Stimulated activated CD8-positive, alpha-beta memory T cell treated with anti-CD3 and anti-CD28 coated beads, Interleukin-7, amount 100 ng/mL, for 1 hour (primary cell): ENCODE measurements at places on chromosomes 7 and 10.

GRCh38 chr10:118971187-118971586, 58.3 kb upstream of the NANOS1 start:
- DNase-seq: no peak

GRCh38 chr10:69749178-69750010, 52.3 kb upstream of the COL13A1 start:
- DNase-seq: no peak

DNA sequence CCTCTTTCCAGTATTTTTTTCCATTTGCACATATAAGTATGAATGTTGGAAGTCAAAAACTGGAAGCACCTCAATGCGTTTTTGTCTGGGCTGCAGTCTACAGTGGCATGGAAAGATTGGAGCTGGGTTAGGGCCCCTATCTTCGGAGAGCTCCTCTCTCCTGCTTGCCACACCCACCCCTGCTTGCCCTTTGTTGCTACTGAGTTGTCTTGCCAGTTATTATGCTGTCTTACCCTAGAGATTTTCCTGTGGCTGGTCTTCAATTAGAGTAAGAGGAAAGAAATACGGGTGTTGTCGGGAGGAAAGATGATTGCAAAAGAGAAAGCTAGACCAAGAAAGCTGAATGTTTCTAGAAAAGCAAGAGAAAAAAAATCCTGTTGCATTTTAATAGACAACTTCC, 228.9 kb upstream of the CELF2 start:
- DNase-seq: no peak

- DNase-seq: no peak
These were observed 22.7 kb upstream of the IKZF1 start for GRCh38 chr7:50281680-50282445.

GRCh38 chr10:96512524-96513304, 1.0 kb downstream of the TLL2 start:
- no peak for DNase-seq

- no peak for DNase-seq
These were observed 180.6 kb upstream of the AGK start for GRCh38 chr7:141370650-141371049.

DNA sequence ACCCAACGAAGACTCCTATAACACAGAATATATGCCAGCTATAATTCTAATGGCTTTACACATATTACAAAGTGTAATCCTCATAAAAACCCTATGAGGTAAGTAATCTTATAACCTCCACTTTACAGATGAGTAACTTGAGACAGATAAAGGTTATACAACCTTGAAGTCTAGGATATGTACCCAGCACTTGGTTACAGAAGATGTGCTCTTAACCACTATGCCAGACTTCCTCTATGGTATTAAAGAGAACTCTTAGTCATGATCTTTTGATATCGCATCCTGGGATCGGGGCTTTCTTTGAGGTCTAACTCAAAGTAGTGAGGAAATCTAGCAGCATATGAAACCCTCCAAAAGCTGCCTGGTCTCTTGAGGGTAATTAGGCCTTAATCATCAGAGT, 319.2 kb upstream of the LRRN3 start:
- DNase-seq: no peak

DNA sequence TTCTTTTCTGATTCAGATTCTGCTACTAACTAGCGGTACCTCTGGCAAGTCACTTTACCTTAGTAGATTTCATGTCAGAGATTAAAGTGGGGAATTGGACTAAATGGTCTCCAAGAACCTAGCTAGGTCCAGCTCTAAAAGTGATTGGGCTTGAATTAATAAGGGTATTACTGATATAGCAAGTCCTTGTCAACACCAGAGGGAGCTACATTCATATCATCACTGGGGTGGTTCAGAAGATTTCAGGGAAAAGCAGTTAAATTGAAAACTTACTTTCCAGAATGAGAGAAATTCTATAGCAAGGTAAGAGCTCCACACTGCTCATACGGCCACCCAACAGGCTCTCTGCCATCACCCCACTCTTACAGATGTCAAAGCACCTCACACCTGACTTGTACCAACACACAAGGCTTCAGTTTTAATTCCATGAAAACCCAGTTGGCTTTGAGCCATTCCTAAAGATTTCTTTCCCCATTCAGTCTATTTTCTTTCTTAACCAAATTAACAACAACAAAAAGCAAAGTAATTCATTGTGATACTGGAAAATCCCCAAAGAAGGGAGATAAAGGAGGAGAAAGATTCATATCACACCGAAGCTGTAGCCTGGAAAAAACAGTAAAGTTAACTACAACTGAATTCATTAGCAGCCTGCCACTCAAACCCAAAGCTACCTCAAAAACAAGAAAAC, 38.0 kb upstream of the SPOCK2 start:
- DNase-seq: no peak

DNA sequence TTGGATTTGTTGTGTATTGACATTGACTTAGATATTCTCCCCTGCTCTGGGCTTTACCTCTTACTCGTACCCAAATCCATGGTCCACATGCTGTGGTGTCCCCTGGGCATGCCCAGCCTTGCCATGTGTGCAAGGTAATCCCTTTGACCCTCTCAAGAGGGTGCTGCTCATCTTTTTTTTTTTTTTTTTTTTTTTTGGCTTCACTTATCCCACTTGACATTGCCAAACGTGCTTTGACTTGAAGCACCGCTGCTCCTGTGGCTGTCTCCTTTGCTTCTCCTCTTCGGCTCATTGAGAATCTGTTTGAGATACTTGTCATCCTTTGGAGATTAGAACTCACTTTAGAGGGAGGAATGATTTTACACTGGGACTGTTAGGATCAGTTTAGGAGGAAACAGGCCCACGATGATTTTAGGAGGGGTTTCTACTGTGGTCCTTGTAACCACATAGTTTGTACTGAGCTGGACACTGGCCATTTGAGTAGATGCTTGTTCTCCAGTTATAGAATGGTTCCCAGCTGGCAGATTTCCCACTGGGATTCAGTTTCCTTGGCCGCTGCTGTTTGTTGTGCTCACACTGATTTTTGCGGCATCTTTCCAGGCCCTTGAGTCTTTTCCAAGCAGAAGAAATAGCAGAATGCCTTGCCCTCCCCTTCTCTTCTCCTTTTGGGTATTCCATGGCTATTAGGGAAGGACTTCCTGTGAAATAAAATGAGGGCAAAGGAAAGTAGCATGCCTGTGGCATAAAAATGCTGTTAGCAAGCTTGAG, 184.8 kb downstream of the AUTS2 start:
- no peak for DNase-seq

GRCh38 chr7:113143486-113144257, 25.3 kb upstream of the SMIM30 start:
- DNase-seq: no peak

- DNase-seq: no peak
These were observed 256.2 kb downstream of the SDHAF3 start for GRCh38 chr7:97373736-97374135.

- DNase-seq: no peak
These were observed 13.3 kb downstream of the SLC37A3 start for GRCh38 chr7:140384894-140385545.

- no peak for DNase-seq
These were observed 548 bp downstream of the AGAP3 start for GRCh38 chr7:151086802-151087244.

GRCh38 chr10:95236068-95236903, 42.2 kb downstream of the ACSM6 start:
- no peak for DNase-seq

- no peak for DNase-seq
These were observed 37.5 kb upstream of the ANK3 start for GRCh38 chr10:60427148-60427547.

- DNase-seq: no peak
These were observed 125.8 kb downstream of the ELMO1 start for GRCh38 chr7:37322831-37323230.

DNA sequence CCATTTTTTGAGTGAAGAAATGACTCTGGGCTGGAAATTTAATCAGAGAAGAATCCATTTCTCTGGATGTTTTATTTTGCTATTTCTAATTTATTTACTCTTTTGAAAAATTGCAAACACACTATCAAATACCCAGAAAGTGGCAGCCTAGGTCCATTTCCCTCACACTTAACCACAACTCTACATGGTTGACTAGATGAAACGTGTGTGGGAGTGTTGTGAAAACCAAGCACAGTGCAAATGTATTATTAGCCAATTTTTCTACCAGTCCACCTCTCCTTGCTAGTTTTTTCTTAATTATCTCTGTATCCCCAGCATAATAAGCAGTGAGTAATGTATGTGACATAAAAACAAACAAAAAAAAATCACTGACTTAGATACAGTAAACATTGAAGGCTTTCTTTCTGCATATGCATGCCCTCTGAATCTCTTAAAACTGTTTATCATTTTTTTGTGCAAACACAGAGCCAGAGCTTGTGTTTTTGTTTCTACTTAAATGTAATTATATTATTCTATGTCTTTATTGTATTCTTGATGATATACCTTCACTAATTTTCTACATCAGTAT, 30.9 kb downstream of the SCIN start:
- DNase-seq: no peak

GRCh38 chr10:102090772-102091171, 25.6 kb downstream of the HPS6 start:
- no peak for DNase-seq

DNA sequence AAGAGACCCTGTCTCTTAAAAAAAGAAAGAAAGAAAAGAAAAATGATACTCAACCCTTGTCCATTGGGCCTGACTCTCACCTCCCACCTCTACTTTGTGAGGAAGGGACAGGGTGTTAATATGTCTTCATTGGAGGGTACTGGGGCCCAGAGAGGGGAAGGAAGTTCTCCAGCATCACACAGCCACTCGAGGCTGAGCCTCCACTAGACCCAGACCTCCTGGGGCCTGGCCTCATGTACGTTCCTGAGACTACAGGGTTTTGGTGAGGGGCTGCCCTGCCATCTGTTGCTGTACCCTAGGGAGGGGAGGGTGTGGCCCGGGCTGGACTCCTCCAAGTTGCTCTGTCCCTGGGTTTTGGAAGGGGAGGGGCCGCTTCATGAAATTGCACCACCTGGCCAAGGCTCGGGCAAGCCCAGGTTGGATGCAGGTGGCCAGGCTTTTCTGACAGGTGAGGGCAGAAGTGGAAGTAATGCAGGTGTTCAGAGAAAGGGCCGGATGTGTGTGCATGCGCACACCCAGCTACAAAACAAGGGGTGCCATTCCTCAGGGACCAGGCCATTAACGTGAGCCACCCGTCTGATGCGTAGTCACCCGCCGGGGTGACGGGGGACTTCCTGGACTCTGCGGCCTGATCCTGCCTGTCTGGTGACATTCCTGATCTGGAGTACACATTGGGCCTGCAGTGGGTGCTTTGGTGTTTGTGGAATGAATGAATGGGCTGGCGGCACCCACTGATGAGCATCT, 21.7 kb downstream of the GTF2IRD1 start:
- no peak for DNase-seq

DNA sequence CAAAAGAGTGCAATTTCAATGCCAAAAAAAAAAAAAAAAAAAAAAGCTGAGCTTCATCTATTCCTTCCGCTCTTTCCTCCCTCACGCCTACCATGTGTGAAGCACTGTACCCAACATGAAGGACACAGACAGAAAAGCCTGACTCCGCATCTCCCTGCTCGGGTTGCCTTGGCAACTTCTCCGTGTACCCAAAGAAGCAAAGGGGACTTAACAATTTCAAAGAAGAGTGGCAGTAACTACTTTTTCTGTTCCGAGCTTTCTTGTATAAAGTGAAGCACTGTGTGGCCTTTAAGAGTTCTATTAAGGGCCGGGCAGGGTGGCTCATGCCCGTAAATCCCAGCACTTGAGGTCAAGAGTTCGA, 177.7 kb downstream of the PRKCQ start:
- no peak for DNase-seq

DNA sequence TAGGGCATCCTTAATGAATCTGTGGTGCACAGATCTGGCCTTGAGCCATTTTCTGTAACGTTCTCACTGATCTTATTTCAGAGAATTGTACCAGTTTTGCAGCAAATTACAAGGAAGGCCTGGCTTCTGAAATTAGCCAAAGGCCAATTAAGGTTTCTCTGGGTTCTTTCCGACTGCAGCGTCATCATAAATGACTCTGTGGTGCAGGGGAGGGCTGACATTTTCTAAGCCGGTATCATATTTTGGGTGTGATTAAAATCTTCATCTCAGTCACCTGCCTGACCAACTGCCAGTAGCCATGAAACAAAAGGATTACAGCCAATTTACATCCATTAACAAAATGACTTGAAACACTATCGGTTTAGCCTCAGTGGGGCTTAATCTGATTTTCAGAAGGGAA, 363.7 kb downstream of the ADRA2A start:
- no peak for DNase-seq

DNA sequence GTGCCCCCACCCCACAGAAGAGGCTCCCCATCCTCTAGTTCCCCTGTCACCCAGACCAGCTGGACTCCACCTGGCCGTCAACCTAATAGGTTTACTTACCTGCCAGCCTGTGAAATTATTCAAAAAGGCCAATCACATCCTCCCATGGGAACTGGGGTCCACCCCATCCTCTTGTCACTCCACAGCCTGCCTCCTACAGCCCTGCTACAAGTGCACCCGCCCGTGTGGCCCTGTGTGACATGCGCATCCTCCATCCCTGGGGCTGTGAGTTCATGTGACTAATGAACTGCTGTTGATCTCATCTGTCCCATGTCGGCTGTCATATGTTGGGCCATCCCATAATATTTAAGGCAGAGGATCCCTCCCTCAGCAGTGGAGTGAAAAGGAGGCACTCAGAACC, 39.4 kb downstream of the AOC1 start:
- DNase-seq: no peak

DNA sequence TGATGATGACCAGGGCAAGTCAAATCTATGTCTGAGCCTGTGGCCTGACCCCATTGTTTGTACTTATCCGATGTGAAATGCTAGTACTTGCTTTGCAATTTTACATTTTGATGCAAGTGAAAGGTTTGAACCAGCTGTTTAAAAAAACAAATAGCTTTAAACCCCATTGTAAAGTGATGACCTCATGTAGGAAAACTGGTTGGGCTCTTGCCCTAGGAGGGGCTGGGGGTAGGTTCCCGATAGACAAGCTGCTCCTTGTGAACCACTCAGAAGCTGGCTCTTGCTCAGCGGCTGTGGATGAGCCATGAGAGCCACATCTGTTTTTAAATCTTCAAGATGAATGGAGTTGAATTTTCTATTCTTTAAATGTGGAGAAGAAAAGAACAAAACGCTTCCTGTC, 185.3 kb downstream of the WDR11 start:
- no peak for DNase-seq

GRCh38 chr10:71933651-71934050, 30.5 kb upstream of the CHST3 start:
- no peak for DNase-seq

DNA sequence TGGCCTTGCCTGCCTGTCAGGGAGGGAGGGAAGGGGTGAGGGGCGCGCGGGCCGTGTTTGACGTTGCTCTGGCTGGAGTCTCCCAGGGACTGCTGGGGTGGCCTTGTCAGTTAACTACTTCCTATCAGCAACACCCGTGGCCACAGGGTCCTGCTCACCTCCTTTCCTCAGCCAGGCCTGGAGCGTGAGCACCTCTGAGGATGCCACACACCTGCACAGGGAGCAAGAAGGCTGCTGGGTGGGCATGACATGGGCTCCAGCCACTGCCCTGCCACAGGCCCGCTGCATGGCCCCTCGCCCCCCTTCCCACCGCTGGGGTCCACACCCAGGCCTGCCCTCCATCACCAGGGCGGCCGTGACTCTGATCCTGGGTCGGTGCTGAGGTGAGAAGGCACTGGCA, 212.4 kb downstream of the ELFN1 start:
- DNase-seq: no peak
